GM12865 (cell line): ENCODE measurements at places on chromosomes 16 and 17.

DNA sequence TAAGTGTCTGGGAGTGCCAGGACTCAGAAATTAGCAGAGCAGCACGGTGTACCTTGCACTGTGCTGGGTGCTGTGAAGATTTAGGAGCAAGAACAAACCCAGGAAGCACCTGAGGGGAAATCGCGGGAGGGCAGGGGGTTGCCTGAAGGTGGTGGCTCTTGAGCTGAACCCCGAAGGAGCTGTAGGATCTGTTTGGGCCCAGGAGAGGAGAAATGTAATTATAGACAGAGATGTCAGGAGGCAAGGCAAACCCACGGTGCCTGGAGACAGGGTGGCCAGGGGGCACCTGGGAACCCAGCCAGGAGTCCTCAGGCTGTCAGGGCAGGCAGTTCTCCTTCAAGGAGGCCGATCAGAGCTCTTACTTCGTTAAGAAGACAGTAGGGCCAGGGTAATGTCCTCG lies 109.1 kb downstream of the C16orf78 start:
- DNase-seq: no peak

DNA sequence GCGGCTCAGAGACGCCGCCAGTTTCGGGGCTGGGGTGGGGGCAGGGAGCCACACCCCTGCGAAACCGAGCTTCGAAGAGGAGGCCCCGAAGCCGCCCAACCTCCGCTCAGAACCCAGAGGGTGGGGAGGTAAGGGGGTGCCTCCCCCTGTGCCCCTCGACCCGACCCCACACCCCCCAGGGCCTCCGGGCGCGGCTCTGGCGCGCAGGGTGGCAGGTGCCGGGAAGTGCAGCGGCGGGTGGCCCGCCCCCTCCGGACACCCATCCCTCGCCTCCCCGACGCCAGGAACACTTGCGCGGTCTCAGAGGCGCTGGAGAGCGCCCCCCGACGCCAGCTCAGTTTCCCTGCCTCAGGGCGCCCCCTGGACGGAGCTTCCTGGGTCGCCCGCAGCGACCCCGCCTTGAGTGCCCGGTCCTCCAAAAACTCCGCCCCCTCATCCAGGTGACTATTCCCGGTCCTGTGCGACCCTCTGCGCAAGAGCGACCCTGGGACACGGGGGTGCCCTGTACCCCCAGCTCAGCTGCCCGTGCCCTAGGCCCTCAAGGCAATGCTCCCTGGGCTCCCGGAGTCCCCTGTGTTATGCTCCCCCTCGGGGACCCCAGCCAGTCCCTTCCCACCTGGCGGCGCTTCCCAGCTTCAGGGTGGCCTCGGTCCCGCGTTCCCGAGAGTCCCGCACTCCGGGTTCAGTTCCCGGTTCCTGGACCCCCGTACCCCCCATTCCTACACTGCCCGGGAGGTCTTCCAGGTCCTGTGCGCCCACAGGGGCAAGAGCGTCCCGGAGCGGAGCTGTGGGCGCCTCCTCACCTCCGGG lies 562 bp downstream of the PPL start:
- DNase-seq: no peak

DNA sequence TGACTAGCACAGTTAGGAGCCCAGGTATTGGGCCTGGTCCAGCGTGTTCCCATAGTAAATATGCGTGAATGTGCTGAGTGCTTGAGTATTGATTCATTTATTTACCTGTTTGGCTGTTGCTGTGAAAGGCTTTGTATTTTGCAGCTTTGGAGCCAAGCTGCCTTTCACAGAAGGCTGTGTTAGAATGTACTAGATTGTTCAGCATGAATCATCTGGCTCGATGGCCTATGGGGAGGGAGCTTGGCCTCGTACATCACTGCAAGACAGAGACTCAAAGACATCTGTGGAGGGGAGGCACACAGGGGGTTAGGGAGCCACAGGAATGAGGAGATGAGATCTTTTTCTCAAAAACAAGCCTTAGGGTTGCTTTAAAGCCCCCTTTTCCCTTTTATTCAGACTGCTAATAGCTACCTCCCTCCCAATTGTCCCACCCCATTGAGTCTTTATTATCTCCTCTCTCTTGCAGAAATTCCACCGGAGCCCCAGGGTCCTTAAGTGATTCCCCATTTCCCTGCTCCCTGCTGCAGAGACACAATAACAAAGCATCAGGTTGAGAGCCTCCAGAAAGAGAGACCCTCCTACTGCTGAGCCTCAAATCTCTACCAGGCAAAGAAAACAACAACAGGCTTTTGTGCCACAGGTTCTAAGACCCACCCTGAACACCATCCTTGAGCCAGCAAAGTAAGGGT lies 307.2 kb downstream of the ABCC12 start:
- no peak for DNase-seq

- no peak for DNase-seq
Measured at GRCh38 chr16:29959293-29959692, 2.6 kb upstream of the TMEM219 start.

DNA sequence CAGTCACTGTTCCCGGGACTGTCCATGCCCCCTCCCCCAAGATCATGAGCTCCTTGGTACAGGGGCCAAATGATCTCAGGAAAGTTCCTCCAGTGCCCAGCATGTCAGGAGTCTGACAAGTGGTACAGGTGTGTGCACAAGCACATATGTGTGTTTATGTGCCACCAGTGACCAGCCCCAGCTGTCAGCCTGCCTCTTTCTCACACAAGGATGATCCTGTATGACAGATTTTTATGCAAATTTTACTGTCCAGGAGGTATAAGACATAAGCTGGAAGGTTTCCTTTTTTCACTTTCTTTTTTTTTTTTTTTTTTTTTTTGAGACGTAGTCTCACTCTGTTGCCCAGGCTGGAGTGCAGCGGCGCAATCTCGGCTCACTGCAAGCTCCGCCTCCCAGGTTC lies 31.4 kb upstream of the GFOD2 start:
- peak; percentile 77 for DNase-seq

DNA sequence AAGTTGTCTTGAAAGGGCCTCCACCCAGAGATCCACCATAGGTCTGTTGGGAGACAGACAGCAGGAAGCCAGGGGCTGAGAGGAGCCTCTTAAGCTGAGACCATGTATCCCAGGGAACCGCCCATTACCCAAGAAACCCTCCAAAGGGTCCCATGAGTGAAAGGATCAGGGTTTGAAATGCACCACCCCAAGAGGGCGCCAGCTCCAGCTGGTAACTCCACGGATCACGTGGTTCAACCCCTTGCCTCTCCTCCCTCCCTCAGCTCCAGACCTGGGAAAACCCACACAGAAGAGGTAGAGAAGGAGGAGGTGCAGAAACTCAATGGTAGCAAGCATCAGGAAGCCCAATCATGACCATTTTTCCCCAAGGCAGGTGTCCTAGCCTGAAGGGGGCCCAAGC lies 148.7 kb downstream of the AIPL1 start:
- no peak for DNase-seq

- peak; percentile 76 for DNase-seq
Measured at GRCh38 chr17:57459286-57459915, 203.1 kb downstream of the MSI2 start.

DNA sequence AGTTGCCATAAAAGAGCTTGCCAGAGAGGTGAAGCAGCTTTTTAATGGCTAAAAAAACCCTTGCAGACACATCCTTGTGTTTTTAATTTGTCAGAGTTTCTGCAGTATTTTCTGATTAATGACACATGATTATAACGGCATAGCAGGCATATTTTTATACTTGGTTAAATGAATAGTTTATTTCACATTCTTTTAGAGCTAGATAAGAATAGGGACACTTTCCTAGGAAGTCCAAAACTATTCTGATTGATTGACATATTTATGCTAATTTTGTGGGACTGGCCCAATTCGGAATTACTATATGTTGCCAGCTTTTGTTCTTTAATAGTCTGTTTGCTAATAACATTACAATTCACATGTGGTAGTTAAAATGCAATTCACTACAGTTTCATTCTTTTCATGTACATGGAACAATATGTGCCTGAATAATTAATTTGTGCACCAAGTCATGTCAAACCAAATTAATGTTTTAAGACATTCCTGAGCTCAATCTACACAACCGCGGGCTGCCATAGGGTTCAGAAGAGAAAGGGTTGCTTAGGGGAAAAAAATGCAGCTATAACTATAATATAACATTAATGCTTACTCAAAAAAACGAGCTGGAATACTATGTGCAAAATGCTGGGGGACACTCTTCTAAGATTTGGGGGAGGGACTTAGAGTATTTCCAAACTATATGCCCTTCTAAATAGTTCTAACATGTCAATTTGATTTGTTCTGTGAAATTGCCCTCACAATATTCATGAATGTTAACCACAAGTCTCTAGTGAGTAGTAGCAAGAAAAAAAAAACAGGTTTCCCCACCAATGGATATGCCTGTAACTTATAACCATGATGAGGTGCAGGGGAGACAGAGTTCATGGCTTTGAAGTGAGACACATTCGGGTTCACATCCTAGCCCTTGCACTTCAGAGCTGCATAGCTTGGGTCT lies 305.4 kb downstream of the CEP112 start:
- no peak for DNase-seq

DNA sequence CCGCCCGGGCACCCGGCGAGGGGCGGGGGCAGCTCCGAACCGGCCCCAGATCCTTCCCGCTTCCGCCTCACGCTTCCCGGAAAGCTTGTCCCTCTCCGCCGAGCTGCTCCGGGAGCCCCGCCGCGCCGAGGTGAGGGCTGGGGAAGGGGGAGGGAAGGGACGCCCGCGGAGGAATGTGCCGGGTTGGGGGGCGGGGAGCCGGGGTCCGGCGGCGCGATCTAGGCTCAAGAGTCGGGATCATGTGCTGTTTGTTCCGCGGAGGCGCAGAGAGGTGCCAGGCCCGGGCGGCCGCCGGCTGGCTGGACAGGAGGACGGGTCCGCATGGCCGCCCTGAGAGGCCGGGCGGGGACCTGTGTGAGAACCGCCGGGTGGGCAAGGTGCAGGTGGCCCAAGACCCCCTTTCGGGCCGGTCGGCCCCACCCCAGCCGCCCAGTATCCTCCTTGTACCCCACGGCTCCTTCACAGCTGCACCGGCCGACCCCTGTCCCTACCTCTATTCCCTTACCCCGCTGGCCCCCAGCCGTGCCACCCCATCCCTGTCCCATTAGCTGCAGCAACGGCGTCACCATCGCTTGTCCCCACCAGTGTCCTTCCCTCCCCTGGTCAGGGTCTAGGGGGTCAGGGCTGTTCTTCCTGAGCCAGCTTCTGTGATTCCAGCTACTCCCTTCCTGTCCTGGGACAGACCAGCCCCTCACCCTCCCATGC lies 429 bp downstream of the KIF1C start:
- DNase-seq: no peak

DNA sequence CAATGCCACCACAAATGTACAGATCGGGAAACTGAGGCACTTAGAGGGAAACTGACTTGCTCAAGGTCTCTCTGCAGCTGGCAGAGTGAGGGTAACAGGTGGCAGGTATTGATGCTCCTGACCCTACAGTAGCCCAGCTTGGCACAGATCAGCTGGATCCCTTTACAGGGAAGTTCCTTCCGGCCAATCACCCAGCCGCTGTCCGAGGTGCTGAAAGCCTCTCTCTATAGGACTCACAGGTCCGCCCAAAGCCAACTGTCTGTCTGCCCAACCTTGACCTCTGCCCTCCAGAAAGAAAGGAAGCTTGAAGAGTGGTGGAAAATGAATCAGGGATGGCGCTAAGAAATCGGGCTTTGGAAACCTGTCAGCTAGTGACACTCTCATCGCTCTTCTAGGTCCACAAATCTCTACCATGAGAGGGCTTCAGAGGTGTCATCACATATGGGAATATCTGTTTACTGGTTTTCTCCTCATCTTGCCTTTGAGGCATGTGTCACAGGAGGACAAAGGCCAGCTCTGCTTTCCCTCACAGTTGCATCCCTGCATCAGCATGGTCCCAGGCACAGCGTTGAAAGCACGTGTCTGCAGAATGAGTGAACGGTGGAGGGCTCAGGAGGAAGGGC lies 246.2 kb downstream of the KATNIP start:
- DNase-seq: peak; percentile 41

GRCh38 chr16:5653789-5654188 lies 556.2 kb upstream of the EEF2KMT start:
- DNase-seq: no peak
